Inflammatory macrophage (primary cell): ENCODE measurements at places on chromosomes 2 and 18.

DNA sequence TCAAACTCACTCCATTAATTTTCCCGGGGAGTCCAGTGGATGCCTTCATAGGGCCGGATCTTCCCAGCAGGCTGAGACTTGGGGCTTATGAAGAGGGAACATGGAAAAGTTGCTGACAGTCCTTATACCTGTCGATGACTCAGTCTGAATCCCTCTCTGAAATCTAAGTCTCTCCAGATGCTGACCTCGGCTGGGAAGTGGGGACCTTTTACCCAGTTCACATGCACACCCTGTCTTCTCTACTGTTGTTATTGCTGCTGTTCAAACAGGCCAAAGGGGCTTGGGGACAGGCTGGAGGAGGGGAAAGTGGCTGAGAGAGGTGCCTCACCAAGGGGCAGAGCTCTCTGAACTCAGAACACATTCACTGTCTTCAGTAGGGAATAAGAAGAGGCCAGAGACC is 4.1 kb upstream of the TNP1 start:
- DNase-seq = no peak

- DNase-seq = no peak
Observed at GRCh38 chr2:45218931-45219339, 209.7 kb upstream of the SIX2 start.

DNA sequence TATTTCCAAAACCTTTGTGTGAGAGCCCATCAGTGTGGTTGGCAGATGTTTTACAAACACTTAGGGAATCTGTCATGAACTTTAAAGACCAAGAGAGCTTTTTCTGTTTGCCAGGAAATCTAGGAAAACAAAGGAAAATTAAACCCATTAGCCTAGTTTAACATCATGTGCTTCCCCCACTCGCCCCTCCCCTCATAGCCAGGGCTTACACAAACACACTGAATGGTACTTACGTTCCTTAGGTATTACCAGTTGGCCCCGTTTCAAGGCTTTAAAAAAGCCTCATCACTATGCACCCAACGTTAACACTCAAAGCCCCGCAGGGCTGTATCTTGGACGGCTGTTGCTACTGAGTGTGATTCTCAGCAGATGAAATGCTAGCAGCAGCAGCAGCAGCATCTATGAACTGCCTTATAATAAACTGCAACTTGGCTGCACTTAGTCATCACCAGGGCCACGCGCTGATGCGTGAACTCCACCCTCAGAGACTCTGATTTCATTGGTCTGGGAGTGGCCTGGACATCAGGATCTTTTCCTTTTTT is 20.1 kb upstream of the TTC39C start:
- no peak for DNase-seq

GRCh38 chr2:141555876-141556470 is 574.8 kb downstream of the LRP1B start:
- DNase-seq = no peak

GRCh38 chr2:180983468-180984242 is 3.2 kb downstream of the UBE2E3 start:
- DNase-seq = peak; percentile 43

DNA sequence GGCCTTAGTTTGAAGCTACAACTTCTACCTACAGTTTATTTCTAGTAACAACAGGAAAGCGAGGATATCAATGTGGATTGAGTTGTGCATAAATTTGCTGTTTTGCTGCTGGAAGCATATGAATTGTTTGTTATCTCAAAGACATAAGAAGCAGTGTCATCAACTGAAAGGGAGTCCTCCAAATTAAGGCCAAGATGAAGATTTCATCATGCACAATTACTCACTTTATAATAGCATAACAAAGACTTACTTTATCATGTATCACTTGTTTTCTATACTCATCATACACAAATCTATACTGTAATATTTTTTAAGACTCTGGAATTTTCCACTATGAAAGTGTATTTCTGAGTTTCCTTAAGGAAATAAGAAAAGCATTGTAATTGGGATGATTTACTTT is 136.1 kb upstream of the FANCL start:
- DNase-seq = no peak
